ENCODE measurements at places on chromosomes 5 and 9.

- DNase-seq = no peak
Observed at GRCh38 chr9:126499005-126499910, 114.5 kb upstream of the LMX1B start.

GRCh38 chr5:170451747-170452365 lies 52.0 kb upstream of the KCNIP1 start:
- DNase-seq = no peak

DNA sequence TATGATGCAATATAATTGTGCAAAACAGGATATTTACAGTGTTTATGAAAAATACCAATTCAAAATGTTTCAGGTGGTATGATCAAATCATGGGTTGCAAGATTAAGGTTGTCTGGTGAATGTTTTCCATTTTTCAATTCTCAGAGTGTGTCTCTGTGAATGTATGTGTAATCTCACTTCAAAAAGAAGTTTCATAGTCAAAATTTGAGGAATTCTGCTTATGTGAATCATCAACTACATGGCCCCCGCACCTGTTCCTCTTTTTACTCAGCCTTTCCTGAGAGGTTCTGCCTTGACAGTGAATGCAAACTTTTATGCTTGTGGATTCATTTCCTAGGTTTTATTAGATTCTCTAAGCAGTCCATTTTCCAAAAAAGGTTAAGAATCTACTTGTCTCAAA lies 32.1 kb downstream of the KCTD16 start:
- no peak for DNase-seq

GRCh38 chr5:59484618-59485017 lies 408.9 kb downstream of the PDE4D start:
- DNase-seq = no peak

GRCh38 chr9:73643379-73644013 lies 491.8 kb downstream of the ANXA1 start:
- no peak for DNase-seq

DNA sequence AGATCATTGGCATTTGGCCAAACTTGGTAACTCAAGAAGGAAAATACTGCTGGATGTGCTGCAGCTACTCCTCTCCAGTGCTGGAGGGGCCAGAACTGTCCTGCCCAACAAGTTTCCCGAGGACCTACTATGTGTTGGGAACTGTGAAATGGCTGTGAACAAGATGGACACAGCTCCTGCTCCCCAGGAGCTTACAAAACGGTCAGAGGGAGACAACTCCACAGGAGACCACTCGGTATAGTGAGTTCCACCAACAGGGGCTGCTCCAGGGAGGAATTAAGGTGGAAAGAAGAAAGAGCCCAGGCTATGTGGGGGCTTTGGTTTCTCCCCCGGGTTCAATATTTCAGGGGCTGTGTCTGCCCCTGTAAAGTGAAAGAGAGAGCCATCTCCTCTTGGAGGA lies 78.8 kb downstream of the GNA14 start:
- no peak for DNase-seq

DNA sequence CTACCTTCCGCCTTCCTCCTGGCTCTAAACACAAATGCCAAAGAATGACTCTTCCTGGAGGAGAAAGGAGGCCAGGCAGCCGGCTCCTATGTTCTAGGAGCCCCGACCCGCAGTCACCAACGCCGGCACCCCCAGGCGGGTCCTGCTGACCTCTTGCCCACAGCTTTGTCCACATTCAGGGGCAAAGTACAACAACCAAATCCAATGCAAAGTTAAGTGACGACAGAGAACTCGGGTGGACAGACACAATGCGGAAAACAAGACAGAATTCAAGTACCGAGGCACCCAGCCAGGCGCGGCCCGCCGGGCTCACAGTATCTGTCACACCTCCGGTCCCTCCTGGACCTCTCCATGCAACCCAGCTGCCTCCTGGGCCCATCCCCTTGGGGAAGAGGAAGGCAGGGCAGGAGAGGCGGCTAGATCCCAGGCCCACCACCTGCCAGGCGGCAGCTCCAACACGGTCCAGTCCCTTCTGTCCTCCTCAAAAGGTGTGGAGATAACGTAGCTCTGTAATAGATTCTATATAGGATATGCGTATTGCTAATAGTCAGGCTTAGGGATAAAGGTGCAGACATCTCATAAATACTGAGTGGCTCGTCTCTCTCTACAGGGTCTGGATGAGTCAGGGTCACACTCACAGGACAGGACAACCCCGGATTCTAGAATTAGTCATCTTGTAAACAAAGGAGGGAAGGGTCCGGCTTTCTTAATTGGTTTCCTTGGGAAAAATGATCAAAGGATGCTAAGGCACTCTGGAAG lies 46.9 kb upstream of the UBAC1 start:
- no peak for DNase-seq
